Stimulated activated CD4-positive, alpha-beta T cell treated with anti-CD3 and anti-CD28 coated beads, Interleukin-12 subunit alpha, Interleukin-12 subunit beta, amount 100 ng/mL, for 24 hours (primary cell): ENCODE measurements at places on chromosomes 6 and 20.

DNA sequence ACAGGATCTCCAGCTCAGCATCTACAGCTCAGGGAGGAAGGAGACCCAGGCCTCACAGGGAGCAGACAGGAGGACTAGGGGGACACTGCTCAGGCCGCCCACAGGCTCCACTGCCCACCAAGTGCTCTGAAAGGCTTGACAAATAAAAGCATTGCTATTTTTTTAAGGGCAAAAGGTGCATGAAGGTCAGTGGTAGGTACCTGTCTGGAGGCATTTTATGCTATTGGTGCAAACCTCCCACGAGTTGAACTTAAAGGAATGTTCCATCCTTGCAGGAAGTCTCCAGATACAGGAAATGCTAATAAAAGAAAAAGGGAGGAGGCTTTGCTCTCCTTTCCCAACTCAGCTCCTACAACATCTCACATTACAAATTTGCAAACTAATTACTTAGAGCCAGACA, 228.1 kb downstream of the FOXC1 start:
- DNase-seq: no peak

- no peak for DNase-seq
Measured at GRCh38 chr6:143180826-143181225, 120.1 kb downstream of the AIG1 start.

GRCh38 chr6:7188492-7188891, 80.7 kb downstream of the RREB1 start:
- DNase-seq: no peak

GRCh38 chr6:13615792-13616120, 621 bp downstream of the NOL7 start:
- DNase-seq: peak; percentile 11

DNA sequence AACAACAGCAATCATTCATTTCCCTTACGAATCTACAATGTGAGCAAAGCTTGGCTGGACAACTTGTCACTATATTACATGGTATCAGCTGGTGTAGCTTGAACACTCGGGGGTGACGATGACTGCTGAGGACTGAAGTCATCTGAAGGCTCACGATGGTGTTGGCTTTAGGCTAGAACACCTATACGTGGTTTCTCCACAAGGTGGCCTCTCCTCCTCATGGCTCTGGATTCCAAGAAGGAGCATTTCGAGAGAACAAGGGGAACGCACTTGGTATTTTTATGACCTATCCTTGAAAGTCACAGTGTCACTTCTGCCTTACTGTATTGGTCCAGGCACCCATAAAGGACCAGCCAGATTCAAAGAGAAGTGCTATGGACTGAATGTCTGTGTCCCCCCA, 37.5 kb upstream of the ADGRF1 start:
- DNase-seq: no peak

DNA sequence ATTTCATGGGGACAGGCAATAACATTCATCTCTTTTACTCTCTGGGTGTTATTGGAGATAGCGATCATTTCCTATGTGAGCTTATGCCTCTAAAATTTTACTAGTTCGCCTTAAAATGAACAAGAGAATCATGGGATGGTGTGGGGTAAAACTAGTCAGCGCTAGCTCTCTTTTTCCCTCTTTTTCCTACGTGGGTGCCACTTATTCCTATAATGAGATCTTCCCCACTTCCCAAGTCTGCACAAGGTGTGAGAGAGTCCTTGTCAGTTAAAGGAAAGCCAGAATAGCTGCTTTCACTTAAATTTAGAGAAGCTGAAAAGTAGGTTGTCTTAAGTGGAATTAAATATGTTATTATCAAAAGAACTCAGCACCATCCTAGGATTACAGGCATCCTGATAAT, 173.2 kb upstream of the BMP5 start:
- no peak for DNase-seq

DNA sequence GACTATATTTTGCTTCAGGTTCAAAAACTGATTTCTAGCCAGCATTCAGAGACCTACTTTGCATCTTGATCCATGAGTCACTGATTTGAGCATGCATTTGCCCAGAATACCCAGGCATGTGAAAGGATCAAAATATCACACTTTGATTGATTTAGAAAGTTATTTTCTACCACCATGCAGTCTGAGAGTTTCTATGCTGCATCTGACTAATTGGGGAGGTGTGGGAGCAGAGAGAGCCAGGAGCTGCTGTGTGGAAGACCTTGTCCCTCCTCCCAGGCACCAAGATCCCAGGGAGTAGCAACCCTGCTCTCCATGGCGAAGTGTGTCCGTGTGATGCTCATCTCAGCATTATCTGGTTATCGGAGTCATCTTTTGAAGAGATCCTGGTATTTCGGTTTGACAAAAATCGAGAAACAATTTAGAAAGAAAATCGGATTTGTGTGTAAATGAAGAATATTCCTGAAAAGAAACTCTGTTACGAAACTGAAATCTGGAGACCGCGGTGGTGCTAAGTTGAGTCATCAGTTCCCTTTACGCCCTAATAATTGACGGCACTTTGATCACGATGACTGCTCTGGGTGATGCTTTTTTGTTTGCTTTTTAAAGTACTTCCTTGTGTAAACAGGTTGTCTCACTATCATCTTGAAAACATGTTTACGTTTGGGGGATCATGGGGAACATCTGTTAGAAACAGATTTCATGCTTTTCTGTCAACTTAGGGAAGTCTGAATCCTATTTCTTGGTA, 193.4 kb downstream of the BACH2 start:
- peak; percentile 30 for DNase-seq

DNA sequence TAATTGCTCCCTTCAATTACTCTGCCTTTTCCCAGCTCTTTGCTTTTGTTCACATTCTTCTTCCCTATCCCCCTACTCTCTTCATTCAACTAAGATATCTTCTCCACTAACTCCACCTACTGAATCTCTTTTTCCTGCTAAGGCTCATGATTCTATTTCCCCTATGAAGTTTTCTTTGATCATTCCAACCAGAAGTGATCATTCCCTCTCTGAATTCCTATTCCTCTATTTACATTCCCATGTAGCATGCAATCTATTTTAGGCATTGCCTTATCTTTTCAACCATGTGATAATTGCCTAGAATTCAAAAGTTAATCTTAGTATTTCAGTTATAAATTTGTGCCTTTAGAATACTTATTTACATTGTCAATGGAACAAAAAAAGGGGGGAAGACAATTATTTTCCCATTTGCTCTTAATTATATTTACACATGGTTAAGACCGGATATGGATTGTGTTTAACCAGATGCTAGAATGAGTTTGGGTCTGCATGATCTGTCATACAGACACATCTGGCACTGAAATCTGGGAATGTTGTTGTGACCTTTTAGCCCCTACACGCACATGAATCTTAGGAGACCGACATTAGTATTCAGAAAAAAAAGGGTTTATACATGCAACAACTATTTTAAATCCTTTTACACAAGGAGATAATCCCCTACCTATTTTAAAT, 20.8 kb downstream of the MOXD1 start:
- DNase-seq: no peak

DNA sequence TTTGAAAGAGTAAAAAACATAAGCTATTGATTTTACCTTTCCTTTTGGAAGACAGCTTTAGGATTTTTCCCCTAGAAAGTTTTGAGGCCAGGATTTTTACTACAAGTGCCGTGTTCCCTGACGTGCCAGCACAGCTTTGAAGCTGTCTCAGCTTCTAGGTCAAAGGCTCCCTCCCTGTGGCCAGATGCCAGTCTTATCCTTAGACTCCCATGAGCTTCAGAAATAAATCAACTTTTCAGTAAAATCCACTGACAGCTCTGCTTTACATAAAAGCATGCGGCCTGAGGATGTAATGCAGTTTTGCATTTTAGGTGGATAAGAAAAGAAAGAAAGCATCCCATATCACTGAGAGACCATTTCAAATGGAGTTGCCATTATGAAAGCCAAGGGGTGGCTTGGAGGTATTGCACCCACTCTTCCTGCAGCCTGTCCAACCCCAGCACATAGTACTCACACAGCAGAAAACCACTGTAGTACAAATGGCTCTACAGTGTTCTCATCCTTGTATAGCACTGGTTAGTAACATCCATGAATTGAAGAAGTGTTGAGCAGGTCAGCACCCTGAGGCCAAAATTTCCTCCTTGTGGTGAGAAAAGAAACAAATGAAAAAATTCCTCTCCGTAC, 15.2 kb upstream of the ATXN1 start:
- no peak for DNase-seq

DNA sequence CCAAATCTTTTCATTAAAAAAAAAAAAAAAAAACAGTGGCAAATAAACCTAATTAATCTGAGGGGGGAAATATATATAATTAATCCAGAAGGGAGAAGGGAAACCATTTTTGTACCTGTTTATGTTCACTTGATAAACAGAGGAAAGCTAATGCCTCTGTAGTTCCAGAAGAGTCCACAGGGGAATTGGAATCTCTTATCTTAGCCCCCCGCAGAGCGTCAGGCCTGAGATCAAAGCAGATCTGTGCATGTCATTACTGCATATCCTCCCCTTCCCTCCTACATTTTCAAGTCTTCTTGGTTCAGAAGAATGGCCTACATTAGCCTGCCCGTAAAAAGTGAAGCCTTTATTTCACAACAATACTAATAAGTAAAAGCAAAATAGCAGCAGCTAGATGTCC, 157.2 kb downstream of the PTPRT start:
- DNase-seq: no peak

DNA sequence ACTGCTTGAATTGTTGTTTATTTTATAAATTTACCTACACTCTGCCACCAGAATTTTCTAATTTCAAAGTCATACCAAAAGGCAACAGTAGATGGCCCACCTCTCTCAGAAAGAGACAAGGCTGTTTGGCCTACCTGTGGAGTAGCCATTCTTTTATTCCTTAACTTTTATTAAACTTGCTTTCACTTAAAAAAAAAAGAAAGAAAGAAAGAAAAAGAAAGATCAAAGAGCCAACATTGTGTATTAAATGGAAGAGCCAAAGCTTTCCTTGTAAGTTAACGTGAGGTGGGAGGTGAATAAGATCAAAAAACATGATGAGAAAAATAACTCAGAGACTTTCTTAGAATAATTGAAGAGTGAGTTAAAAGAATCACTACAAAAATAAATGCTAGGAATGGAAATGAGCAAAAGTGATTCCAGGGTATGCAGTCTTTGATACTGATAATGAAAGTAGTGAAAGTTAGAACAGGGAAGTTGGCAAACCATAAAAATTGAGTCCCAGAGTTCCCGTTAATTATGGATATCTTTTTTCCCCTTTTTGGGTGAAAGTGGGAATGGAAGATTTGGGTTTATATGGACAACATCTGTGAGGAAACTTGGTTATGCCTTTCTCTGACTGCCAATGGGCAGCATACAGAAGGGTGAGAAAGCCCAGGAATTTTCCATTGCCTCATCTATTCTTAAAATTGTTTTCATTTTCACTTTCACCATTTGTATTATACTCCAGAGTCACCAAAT, 35.9 kb upstream of the MYB start:
- DNase-seq: no peak

DNA sequence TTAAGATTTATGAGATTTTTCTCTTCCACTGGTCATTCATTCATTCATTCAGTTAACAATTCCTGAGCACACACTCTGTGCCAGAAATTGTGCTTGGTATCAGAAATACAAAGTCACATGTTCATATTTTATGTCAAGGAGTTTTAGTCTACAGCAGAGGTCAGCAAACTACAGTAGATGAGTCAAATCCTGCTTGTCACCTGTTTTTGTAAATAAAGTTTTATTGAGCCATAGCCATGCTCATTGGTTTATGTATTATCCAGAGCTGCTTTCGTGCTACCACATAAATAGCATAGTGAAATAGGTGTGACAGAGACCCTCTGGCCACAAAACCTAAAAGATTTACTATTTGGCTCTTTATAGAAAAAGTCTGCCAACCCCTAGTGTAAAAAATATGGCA, 46.8 kb downstream of the THEMIS start:
- no peak for DNase-seq

- DNase-seq: no peak
Measured at GRCh38 chr20:63392465-63393365, 31.6 kb upstream of the CHRNA4 start.

GRCh38 chr6:141451511-141452353, 681.0 kb upstream of the GJE1 start:
- DNase-seq: no peak

- DNase-seq: no peak
Measured at GRCh38 chr6:113370508-113371502, 486.3 kb upstream of the MARCKS start.

GRCh38 chr6:14784596-14785492, 461.0 kb upstream of the JARID2 start:
- no peak for DNase-seq

GRCh38 chr6:150195996-150196417, 53.2 kb downstream of the PPP1R14C start:
- DNase-seq: no peak

GRCh38 chr6:168837254-168838036, 396.5 kb downstream of the SMOC2 start:
- DNase-seq: no peak

- DNase-seq: no peak
Measured at GRCh38 chr6:76701610-76702009, 629.1 kb upstream of the IMPG1 start.

DNA sequence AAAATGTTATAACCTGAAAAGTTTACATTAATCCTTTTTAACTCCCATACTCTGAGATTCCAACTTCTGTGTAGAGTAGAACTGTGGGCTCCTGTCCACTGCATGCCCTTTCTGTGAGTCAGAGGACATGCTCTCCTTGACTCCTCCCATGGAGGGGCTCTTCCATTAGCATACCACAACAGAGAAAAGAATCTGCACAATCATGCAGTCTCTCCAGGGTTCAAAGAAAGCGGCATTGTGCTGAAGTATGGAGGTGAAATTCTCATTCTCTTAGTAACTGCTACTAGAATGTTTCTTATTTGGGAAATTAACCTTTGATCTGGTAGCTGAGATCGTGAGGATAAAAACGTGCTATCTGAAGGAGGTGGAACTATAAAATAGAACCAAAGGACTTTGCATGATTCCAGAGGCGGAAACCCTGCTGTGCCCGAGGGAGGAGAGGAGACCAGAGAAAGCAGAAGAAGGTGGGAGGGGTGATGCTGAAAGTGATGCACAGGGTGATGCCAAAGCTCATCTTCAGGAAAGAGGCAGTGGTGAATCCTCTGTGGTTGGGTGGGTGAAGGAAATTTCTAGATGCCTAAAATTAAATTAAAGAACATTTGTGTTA, 202.2 kb upstream of the PCSK2 start:
- DNase-seq: no peak

DNA sequence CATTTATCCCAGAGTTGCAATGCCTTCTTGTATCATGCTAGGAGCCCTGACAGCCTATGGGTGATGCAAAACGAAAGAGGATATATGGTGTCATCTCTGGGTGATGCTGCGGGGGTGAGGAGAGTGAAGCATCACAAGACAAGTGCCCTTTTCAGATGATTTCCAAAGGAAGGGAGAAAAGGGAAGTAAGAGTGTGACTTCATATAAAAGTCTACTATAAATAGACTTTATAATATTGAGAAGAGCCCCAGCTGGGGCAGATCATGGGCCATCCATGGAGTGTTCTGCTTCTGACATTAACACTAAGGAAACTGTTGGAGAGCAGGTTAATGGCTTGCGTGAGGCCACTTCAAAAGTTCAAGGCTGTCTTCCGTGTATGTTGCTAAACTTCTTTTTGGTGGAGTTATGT, 4.4 kb downstream of the CD83 start:
- DNase-seq: peak; percentile 17

- no peak for DNase-seq
Measured at GRCh38 chr6:44931385-44931784, 396.7 kb upstream of the RUNX2 start.

- no peak for DNase-seq
Measured at GRCh38 chr6:163888030-163888819, 473.7 kb downstream of the QKI start.
